H54 (cell line): ENCODE measurements at places on chromosomes 5 and 9.

GRCh38 chr5:150141544-150142184, 14.0 kb downstream of the PDGFRB start:
- peak; percentile 58 for DNase-seq

DNA sequence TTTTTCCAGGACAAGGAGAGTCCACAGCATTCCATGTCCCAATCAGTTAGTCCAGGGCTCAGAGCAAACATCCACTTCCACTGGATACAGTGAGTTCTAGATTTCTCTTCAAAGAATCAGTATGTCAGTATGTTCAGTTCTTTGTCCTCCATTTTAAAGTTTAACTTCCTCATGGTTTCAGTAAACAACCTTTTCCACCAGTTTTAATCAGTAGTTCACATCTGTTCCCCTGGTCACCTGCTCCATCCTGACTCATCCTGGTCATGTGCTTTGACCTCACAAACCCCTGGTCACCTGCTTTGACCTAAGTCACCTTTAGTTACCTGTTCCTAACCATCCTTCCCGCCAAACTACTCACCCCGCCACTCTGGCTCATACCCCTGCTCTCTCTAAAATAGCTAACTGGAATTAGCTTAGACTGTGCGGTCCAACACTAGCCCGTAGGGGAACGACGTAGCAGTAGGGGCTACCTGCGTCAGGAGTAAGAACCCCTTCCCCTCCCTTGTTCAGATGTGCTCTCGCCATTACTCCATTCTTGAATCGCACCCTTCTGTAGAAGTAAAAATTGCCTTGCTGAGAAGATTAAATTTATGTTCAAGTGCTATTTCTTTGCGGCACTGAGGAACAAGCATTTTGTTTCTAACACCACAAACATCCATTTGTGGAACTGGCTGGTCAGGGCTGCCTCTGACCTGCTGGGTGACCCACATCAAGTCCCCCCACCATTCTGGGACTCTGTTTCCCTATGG, 5.5 kb downstream of the ENG start:
- no peak for DNase-seq

- no peak for DNase-seq
Observed at GRCh38 chr9:85508616-85509015, 233.1 kb downstream of the AGTPBP1 start.

DNA sequence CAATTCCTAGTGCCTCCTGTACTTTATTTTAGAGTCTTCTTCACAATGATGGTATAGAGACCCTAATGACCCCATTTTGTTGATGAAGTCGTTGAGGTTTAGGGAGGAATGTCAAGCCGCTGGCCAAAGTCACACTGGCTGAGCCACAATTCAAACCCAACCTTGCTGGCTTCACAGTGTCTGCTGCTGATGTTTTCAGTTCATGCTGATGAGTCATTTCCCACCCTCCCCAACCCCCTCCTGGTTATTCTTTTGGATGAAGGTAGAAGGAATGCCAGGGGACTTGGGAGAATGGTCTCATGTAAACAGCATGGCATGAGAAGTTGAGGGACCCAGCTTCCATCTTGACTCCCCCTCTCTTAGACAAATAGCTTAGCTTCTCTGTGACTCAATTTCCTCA, 68.6 kb downstream of the TMEM252 start:
- no peak for DNase-seq

- DNase-seq, result no peak
Observed at GRCh38 chr9:106324053-106324585, 538.8 kb upstream of the ZNF462 start.

DNA sequence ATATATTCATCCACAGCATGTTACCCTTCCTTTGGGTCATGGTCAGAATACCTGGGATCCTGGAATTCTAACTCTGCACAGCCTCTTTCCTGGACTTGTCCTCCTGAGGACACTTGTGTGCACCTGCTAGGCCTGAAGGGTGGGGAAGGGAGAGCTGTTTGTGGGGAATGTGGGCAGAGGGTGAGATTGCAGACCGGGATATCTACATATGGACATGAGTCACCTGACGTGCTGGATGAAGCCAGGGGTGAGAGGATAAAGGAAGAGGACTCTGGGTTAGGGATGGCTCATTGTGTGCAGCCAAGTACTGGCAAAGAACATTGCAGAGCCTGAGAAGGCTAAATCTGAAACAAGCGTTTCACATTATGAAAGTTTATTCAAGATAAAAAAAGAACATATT, 241.4 kb upstream of the RPS23 start:
- DNase-seq, result no peak

- no peak for DNase-seq
Observed at GRCh38 chr5:143434261-143435209, 31.0 kb upstream of the NR3C1 start.

GRCh38 chr9:102032614-102033013, 294.2 kb upstream of the GRIN3A start:
- no peak for DNase-seq

- no peak for DNase-seq
Observed at GRCh38 chr5:78328585-78329173, 31.7 kb upstream of the SCAMP1 start.

- no peak for DNase-seq
Observed at GRCh38 chr5:134846641-134846960, 833 bp downstream of the C5orf24 start.

DNA sequence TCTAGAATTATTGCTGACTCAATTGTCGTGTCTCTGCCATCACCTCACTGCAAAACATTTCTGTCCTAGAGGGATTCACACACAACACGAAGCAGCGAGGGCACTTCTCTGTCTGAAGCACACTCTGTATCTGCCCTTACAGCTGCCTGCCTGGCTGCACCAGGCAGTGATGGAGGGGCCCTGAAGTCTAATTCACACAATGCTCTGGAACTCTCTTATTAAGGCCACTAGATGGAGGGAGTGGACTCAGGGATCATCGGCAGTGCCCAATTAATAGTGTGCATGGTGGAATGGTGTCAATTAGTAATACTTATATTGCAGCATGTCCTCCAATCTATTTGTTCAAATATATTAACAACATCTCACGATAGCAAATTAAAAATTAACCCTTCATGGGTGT, 157.5 kb upstream of the MAP1B start:
- DNase-seq, result no peak

DNA sequence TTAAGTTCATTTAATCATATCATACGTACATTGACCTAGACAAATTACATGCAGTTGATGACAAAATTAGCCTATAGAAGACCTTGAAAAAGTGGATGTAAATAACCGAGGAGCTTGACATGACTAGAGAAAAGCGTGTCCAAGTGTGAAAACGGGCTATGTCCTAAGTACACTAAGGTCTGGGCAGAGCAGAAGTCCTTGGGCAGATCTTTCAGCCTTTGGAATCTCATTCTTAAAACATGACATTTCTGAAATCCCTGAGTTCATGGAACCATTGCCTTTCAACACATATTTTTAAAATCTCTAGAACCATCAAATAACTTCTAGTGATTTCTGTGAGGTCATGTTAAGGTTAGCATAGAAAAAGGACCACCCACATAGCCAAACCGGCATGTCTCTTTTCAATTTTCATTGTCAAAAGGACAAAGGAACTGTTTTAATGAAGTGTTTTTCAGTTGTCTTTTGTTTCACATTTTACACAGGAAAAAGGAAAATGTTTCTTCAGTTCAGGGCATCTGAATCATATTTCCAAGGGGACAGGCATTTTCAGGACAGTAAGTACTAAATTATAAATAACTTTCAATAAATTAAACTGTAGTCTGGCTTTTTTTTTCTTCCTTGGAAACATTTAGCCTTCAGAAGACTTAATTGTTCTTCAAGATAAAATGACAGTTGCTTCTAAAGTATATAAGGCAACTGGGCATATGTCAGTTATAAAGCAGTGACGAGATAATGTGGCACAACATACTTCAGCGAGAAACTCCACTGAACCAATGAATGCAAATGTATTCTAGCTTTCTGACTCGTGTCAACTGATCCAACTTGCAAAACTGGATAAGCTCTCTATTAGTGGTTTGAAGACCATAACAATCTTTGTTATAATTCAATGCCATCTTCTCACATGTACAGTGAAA, 416.8 kb downstream of the NFIB start:
- no peak for DNase-seq

DNA sequence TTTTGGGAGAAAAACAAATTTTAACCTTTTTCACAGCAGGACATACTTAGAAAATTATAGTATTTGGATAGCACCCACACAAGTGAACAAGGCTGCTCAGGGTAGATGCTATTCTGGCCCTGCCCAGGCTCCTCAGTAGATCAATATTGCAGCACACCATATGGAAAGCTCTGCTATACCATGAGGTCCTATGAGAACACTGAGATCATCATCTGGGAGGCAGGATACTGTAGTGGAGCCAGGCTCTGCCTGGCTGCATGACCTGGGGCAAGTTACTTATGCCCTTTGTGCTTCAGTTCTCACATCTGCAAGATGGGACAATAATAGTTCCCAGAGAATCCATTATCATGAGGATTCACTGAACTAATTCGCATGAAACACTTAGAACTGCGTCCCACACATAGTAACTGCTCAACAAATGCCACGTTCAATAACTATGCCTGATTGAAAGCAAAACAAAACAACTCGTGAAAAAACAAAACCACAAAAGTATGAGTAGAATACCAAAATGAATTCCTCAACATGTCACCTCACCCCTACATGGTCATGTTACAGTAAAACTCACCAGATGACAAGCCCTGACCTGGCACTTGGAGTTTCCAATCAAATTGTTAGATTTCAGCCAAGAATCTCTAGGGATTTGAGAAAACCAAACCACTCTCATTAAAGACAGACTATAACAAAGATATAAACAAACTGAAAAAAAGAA, 31.9 kb downstream of the ARSB start:
- DNase-seq, result no peak

GRCh38 chr9:89278997-89279739, 31.8 kb upstream of the CKS2 start:
- peak; percentile 64 for DNase-seq

DNA sequence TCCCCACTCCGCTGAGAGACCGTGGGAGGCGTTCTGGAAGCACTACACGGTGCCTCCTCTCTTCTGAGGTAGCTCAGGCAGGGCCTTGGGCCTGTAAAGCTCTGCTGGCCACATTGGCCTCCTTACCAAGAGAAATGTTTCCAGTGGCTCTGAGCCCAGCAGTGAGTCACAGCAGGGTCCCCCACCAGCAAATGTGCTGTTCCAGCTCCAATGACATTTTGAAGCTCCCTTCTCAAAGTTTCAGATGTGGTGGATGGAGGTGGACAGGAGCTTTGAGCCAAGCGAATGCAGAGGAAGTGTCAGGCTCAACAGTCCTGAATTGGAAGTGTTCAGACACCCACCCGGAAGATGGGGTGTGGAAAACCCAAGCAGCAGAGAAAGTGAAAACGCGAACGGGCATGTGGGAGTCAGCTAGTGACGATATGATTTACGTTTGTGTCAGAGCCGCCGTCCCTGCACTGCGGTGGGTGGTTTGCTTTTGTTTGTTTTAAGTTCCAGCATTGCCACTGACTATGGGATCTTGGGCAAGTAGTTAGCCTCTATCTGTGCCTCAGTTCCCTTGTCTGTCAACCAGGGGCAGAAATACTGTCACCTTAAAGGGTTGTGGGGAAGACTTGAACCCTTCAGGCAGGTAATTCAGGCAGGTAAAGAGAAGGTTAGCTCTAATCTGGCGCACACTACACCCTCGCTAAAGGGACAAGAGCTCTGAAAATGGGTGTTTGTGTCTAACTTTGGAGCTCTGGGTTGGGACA, 38.2 kb downstream of the C5orf15 start:
- DNase-seq, result peak; percentile 33

DNA sequence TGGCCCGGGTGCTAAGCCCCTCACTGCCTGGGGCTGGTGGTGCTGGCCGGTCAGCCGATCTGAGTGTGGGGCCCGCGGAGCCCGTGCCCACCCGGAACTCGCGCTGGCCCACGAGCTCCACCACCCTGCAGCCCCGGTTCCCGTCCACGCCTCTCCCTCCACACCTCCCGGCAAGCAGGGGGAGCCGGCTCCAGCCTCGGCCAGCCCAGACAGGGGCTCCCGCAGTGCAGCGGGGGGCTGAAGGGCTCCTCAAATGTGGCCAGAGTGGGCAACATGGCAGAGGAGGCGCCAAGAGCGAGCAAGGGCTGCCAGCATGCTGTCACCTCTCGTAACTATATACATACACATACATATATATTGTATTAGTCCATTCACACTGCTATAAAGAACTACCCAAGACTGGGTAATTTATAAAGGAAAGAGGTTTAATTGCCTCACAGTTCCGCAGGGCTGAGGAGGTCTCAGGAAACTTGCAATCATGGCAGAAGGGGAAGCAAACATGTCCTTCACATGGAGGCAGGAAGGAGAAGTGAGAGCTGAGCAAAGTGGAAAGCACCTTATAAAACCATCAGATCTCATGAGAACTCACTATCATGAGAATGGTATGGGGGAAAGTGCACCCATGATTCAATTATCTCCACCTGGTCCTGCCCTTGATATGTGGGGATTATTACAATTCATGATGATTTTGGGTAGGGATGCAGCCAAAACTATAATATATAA, 56.8 kb downstream of the LIX1 start:
- no peak for DNase-seq

DNA sequence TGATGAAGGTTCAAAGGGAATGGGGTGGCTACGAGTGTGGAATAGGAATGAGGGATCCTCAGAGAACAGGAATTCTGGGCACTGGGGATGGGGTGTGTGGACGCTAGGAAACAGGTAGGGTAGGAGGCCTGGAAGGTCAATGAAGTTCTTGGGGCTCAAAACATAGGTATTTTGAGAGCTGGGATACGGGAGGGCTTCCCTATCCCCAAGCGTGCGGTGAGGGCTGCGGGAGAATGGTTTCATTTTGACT, 718 bp downstream of the QSOX2 start:
- DNase-seq, result no peak

- no peak for DNase-seq
Observed at GRCh38 chr5:62343428-62343827, 37.4 kb downstream of the KIF2A start.

DNA sequence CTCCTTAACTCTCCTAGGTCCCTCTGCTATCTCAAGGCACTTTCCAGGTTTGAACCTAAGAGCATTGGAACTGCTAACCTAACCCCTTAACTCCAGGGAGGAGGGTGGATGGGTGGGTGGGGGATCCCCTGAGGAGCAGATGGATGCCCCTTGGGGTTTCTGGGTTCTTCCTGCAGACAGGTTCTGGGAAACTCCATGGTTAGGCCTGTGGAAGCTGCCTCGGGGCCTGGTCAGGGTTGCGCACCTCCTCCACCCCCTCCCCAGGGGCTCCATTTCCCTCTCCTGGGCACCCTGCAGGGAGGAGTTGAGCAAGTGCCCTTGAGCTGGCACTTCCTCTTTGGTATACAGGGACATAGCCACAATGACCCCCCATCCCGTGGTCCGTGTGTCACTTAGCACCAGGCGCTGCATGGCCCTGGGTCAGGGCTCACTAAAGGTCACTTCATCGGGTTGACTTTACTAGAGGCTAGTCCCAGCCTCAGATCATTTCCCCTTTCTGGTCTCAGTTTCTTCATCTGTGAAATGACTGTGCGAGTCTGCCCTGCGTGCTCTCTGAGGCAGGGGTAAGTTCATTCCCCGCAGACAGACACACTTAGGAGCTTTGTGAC, 16.0 kb downstream of the CXXC5 start:
- no peak for DNase-seq

GRCh38 chr9:89225587-89225986, 47.0 kb upstream of the SHC3 start:
- no peak for DNase-seq
